ENCODE measurements at places on chromosomes 16 and 17.

- no peak for DNase-seq
Measured at GRCh38 chr17:30234964-30235363, 533 bp downstream of the SLC6A4 start.

GRCh38 chr16:726438-727290 lies at the start of the genes CCDC78 and HAGHL:
TSS of gene CCDC78 (minus strand) at chr16:726443. CDS start at chr16:726367, 76 bp downstream.
TSS of gene HAGHL (plus strand) at chr16:727106. CDS start at chr16:727510, 404 bp downstream.
- DNase-seq: no peak

GRCh38 chr17:31494259-31495021 lies 103.0 kb downstream of the RAB11FIP4 start:
- no peak for DNase-seq

GRCh38 chr17:65371702-65372101 lies 189.7 kb downstream of the AXIN2 start:
- DNase-seq: no peak

- no peak for DNase-seq
Measured at GRCh38 chr17:78585006-78585630, 7.9 kb upstream of the DNAH17 start.

- DNase-seq: peak; percentile 52
Measured at GRCh38 chr16:57446531-57447185, 527 bp downstream of the CIAPIN1 start.
